ENCODE measurements at places on chromosomes 3 and 15.

GRCh38 chr3:66692042-66692765, 191.4 kb upstream of the LRIG1 start:
- DNase-seq = no peak

- DNase-seq = no peak
Observed at GRCh38 chr15:101411085-101411484, 78.4 kb downstream of the PCSK6 start.

GRCh38 chr3:167996514-167996913, 99.2 kb downstream of the GOLIM4 start:
- DNase-seq = no peak

DNA sequence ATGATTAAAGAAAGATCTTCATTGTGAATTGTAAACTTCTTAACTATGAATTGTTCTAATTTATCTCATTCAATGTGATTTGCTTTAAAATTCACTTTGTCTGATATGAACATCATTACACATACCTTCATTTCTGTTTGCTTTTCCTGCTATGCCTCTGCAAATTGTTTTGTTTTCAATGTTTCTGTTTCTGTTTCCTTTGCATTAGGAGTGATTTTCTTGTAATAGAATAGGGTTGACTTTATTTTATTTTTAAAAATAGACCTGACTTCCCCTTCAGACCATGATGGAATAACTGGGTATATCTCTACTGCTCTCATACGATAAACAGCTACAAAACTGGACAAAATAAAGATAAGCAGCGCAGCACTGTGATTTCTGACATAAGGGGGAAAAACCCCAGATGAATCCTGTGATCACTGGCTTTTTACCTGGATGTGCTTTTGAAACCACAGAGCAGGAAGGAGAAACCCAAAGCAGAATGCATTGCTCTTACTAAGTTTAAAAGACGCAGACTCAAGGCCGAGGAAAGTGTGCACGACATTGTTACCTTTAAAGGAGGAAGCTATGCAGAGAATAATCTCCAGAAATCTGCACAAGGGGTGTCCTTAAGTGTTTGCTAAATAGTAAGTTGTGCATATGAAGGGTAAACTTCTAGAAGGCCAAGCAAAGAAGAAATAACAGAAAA, 420.2 kb downstream of the TBC1D5 start:
- DNase-seq = no peak

DNA sequence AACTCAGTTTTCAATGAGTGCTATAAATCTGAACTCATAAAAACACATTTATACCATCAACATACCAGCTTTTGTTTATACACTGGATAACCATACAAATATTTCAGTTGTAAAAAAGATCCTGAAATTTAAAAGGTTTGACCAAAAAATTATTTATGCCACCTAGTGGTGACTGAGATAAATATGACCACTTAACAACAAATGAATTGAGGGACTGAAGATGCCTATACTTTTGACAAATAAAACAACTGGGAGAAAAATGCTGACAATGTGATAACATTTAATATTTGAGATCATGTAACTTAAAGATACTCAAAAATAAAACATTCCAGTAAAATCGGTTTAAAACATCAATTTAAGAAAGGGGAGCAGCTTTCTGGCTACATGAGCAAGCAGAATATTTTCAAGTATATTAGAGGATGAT, 30.4 kb downstream of the ATG3 start:
- no peak for DNase-seq

DNA sequence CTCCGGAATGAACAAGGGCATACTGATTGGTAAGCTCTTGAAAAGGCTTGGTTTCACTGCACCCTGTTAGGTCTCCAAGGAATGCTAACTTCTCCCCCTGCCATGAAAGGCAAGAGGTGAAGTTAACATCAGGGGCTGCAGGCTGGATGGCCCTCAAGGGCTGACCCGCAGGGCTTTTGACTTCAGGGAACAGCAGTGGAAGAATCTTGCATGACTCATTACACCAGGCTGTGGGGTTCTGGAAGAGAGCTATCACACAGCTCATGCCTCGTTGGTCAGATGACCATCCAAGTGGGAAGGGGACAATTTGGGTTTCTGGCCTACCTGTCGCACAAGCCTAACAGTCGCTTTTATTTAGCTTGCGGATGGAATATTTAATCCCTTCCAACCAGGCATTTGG, 23.6 kb upstream of the ATG7 start:
- no peak for DNase-seq

GRCh38 chr3:50415061-50415460, 55.7 kb upstream of the TMEM115 start:
- no peak for DNase-seq

DNA sequence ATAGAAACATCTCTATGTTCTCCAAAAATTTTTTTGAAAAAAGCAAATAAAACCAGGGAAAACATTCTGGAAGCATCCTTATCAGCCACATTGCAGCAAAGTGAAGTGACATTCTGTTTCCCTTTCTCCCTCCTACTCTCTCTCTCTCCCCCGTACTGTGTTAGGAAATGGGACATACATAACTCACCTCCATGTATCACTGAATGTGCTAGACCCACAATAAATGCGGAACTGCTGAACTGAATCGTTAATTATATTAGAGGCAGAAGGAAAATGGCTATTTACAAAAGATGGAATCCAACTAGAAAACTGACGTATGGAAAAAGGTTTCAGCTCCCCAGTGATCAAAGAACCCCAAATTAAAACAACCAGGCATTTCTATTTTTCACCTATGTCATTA, 129.8 kb downstream of the MINAR1 start:
- DNase-seq = no peak

GRCh38 chr15:51869060-51869421, 39.6 kb downstream of the TMOD3 start:
- no peak for DNase-seq

DNA sequence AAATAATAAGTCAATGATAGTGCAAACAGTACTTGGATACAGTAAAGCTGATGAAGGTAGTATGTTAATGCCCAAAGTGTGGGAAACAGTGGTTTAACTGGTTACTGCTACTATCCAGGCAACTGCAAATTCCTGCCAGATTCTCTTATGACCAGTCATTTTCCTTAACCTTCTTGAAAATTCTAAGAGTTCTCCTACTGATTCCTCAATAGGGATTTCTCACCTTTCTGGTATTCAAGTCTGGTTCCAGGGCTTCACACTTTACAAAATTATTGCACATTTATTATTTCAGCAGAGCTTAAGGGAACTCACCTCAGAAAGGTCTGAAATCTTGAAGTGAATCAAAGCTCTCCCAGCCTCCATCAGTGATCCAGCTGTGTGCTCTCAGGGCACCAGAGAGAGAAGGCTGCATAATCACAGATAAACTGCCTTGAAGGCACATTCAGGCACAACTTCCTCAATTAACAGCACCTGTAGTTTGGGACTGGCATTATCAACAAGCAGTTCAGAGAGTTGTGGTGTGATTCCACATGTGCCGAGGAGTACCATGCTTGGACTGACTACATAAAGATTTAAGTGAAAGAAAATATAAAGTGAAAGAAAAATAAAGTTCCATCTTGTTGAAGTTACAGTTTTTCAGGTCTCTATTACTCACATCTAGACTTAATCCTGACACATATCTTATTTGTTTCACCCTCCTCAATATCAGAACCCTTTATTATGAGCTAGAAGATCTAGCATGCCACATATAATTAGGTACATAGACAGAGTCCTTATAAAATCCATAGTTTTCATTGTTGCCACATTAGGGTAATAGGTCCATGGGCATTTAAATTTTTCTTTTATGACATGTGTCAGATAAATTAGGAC, 59.5 kb upstream of the TIPARP start:
- DNase-seq = no peak

DNA sequence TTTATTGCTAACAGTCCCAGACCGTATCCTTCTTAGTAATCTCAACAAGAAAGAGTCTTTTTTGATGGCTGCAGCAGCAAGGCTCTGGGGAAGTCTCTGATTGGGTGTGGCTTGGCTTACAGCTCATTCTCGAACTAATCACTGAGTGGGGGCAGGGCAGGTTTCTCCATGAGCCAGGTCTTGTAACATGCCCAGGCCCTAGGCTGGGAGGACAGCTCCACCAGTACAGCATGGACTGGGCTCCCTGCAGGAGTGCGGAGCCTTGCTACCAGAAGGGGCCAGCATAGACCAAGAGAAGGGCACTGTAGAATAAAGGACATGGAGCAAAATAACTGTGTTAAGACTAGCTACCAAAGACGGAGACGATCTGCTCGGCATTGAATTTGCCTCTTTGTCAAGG, 7.2 kb downstream of the CD276 start:
- no peak for DNase-seq

DNA sequence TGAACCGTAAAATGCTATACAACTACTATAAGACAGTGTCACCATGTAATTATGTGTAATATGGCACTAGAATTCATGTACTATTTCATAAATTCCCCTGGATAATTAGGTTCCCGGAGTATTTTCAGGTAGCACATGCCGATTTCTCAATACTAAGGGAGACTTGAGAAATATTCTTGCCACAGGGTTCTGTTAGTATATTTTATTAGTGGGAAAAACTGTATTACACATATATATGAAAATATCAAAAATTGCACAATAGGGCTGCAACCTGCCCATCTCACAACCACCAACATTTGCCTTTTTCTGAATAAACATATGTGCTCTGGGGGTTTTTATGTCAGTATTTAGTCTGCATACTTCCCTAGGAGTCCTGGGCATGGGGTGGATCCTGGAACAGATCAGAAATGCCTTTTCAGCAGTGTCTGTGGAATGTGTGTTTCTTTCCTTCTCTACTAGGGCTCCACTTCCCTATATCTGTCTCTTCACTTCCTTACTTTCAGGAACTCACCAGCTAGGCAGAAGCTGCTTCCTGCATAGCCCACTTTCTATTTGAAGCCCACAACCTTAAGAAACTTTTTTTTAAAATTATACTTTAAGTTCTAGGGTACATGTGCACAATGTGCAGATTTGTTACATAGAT, 87.5 kb downstream of the RPL39L start:
- no peak for DNase-seq

- no peak for DNase-seq
Observed at GRCh38 chr15:90860450-90860849, 7.9 kb upstream of the FURIN start.

DNA sequence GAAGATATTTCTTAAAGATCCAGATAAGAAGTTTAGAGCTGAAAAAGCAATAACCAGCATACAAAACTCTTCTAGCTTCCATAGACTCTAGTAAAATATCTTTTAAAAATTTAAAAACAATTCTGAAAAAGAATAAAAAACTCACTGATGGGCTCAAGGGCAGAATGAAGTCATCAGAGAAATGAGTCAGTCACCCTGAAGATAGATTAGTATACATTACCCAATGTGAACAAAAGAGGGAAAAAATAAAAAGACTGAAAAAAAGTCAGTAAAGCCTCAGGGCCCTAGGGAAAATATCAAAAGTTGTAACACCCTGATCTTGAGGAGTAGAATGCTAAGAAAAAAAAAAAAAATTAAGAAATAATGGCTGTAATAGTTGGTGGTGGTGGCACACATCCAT, 11.4 kb downstream of the DET1 start:
- DNase-seq = no peak

DNA sequence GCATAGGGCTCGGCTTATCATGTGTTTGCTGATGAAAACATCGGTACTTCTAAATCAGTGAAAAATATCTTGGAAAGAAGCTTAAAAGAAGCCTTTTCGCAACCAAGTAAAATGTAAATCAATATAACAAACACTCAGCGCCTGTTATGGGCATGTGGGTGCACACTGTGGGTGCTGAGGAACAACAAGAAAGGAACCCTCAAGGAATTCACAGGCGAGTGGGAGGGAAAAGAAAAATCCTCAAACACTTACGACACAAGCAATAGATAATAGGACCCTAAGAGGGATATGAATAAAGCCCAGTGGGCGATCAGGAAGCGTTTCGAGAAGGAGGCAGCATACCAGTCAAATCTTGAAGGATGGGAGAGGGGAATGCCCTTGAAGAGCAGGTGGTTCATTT, 21.9 kb downstream of the GLDN start:
- DNase-seq = no peak

DNA sequence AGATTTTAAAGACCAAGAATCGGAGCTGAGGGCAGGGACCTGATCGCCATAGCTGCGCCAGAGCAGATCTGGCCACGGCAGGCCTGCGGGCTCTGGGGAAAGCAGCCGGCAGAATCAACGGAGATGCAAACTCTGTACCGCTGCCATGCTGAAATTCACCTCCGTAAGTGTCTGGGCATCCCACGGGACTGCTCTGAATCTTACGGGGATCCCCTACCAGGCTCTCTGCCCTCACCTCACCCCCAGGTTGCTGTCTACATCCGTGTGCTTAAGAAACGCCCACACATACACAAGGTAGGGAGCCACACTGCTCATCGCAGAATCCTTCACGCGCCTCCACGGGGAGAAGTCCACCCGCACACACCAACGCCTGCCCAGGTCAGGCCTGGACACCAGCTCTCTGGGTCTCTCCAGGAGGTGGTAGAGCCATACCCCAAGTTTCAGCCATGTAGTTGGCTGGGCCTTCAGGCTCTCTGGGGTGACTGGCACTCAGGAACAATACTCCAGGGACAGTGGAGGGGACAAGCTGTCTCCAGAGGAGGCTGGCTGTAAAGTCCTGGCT, 33.5 kb downstream of the FAM174B start:
- no peak for DNase-seq

- no peak for DNase-seq
Observed at GRCh38 chr3:123143669-123144411, 57.9 kb upstream of the SEC22A start.

GRCh38 chr15:33136353-33136752, 58.2 kb downstream of the FMN1 start:
- DNase-seq = no peak

GRCh38 chr3:53673722-53674350, 172.4 kb downstream of the CHDH start:
- no peak for DNase-seq

DNA sequence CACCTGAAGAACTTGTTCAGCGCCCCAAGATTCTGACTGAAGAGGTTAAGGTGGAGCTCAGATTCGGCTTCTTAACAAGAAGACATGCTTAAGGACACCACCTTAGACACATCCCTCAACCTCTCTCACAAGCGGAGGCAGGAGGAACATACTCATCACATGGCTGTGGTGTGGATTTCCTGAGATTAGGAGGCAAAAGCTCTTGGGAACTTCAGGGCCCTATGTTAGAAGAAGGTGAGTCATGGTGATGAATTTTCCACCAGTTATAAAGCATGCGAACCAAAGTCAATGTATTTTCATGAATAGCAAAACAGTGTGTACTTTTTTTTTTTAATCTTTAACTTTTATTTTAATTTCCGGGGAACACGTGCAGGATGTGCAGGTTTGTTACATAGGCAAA, 212.2 kb upstream of the SUCLG2 start:
- no peak for DNase-seq

DNA sequence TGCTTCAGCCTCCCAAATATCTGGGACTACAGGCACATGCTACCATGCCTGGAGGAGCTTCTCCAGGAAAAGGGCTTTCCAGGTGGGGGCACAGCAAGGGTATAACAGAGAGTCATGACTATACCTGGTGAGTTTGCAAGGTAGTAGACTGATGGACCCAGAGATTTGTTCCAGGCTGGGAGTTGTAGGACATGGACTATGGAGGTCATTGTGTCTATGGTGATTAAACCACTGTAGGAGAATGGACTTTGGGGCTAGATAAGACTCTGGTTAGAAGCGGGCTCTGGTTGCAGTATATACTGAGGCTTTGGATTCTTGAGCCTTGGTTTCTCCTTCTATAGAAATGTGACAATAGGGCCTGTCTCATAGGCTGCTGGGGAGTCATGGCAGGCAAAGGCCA, 104.7 kb downstream of the EPHB1 start:
- no peak for DNase-seq

Measured in stimulated activated CD4-positive, alpha-beta T cell treated with anti-CD3 and anti-CD28 coated beads, Interleukin-15, amount 100 ng/mL, for 1 hour (primary cell).